ENCODE measurements at places on chromosomes 5 and 9. TPM values are rescaled to one million over a fixed set of nuclear protein-coding genes. Genes with fewer than 3 reads are reported as not detected.

- DNase-seq, result no peak
These were observed 32.2 kb downstream of the PCDH1 start for GRCh38 chr5:141846031-141846430.

- no peak for DNase-seq
These were observed 394.0 kb upstream of the KLF4 start for GRCh38 chr9:107883496-107884124.

- peak; percentile 53 for DNase-seq
These were observed 26.4 kb downstream of the TNFSF15 start for GRCh38 chr9:114779352-114779845.

- DNase-seq, result no peak
These were observed 109.0 kb upstream of the PLPPR1 start for GRCh38 chr9:100919506-100919905.

DNA sequence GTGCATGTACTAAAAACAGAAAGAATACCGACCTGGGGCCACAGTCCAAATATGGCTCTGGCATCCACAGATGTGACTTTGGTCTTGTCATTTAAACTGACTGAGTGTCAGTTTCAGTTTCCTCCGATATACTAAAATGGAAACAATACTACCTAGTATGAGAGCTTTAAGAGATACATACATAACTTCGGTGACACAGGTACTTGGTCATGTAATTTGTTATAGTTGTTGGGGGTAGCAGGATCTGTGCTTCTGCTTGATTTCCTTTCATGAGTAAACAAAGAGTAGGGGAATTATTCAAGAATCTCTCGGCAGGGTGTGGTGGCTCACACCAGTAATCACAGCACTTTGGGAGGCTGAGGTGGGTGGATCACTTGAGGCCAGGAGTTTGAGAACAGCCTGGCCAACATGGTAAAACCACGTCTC, 32.1 kb downstream of the MTMR12 start:
- no peak for DNase-seq

- no peak for DNase-seq
These were observed 134.7 kb downstream of the SLC1A3 start for GRCh38 chr5:36741128-36741527.

DNA sequence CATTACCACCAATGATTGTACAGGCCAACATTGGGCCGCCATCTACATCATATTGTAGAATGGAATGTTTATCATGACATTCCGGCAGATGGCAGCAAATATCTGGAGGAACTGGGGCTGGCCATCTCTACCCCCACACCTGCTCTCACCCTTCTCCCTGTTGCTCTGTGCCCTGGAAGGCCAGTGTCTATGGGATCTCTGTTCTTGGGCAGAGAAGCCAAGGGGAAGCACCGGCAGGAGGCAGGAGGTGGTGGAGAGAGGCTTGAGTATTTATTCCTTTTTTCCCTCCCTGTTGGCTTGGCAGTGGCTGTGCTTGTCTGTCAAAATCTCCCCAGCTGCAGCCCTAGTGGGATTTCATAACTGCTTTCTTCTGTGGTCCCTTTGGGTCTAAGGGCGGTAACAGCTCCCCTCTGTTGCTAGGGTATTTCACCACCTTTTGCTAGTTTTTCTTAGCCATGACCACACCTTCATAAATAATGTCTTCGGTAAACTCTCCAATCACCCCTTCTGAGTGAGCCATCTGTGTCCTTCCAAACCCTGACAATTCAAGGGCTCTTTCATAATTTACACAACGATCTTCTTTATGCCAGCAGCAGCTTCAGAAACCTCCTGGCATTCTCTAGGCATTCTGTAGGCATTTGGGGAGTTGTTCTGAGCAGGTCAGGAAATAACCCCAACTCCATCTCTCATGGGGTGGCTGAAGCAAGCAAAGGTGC, 225.8 kb downstream of the MELK start:
- DNase-seq, result no peak

DNA sequence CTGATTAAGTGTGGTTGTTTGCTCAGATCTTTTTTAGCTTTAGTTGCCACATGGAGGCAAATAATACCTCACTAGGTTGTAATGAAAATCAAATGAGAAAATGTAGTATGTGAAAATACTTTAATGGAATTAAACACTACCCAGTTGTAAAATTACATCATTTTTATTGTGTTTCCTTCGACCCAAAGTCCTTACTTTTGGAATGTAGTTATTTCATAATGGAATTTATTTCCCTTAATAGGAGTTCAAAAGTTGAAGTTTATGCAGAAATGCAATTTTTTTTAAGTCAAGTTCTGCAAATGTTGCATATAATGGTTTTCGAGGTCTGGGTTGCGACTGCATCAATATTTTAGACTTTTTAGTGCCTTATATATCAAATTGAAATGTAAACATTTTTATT, 31.0 kb downstream of the TNPO1 start:
- DNase-seq, result no peak

GRCh38 chr5:39328731-39329130, 35.6 kb downstream of the C9 start:
- DNase-seq, result no peak

- DNase-seq, result no peak
These were observed 12.0 kb downstream of the BARHL1 start for GRCh38 chr9:132594412-132594811.

The IFNK gene
- not detected for total RNA-seq

The CDX1 gene
- 1.3 TPM for total RNA-seq

The ADCY2 gene
- 3.8 TPM for total RNA-seq

The OR1J2 gene
- total RNA-seq, result not detected

The IFNA2 gene
- total RNA-seq, result not detected

The PDE8B gene
- total RNA-seq, result 8.6 TPM

The DNM1 gene
- total RNA-seq, result 36.0 TPM

Data from breast epithelium (tissue), 4 donors.